Activated CD8-positive, alpha-beta T cell treated with anti-CD3 and anti-CD28 coated beads for 36 hours (primary cell): ENCODE measurements at places on chromosomes 12 and 14.

- DNase-seq: no peak
Observed at GRCh38 chr14:100649173-100649519, 61.9 kb upstream of the BEGAIN start.

GRCh38 chr12:2639020-2639298 is 155.8 kb upstream of the FKBP4 start:
- DNase-seq: no peak

- no peak for DNase-seq
Observed at GRCh38 chr14:59182641-59183040, 5.8 kb upstream of the DAAM1 start.

DNA sequence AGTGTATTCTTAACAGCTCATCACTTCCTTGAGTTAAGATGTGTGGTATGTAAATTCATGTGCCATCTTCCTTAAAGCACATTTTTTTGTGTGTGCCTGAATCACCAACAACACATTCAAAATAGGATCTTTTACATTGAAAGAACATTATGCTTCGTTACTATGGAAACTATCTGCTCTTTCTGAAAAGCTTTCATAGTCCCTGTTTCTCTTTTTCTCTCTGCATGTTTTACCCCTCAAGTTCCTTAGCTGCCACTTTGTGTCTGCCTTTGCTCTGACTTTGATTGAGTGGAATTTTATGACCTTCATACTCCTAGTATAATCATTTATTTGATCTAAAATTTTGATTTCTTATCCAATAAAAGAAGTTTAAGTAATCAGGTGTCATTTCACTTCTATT is 880.3 kb upstream of the FOXG1 start:
- no peak for DNase-seq

GRCh38 chr14:22226381-22226780 is 362.6 kb downstream of the DAD1 start:
- DNase-seq: peak; percentile 20
